ENCODE measurements at places on chromosomes 5 and 9.

DNA sequence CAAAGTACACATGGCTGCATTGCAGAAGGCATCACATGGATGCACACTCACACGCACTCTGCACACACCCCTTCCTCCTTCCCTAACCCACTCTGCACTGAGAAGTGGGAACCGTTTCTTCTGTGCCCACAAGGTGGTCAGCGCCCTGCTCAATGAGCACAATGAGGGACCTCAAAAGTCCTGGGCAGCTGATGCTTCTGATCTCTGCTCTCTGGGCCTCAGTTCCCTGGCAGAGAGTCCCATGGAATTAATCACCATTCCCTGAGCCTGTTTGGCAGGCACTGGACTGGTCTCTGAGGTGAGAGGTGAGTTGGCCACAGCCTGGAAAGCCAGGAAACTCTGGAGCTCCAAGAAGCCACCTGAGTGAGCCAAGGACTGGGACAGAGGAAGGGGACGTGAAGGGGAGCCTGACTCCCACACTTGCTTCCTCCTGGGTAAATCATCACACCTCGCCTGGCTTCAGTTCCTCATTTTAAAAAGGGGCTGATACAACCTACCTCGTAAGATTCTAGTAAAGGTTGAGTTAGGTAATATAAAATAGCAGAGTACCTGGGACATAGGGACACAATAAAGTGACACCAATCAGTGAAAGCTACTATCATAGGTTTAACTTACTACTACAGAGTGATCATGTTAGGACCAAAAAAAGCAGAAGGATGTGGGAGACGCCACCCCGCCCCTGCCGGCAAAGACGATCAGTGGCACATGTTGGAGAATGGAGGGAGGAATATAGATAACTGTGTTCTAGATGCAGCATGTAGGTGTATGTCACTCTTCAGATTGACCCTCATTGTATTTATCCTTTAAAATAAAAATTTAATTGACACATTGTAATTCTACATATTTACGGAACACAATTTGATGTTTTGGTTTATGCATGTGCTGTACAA is 21.1 kb upstream of the IGFBPL1 start:
- H3K4me3 ChIP-seq = no peak overlapping the region
- H3K27ac ChIP-seq = no peak overlapping the region
- H3K36me3 ChIP-seq = no peaks in the 10 kb centered on the region
- no peak for DNase-seq
- peaks cover 5% of the 10 kb centered on the region for H3K27me3 ChIP-seq

GRCh38 chr5:167631191-167631590 is 660.3 kb upstream of the WWC1 start:
- H3K4me3 ChIP-seq = no peak overlapping the region
- H3K27me3 ChIP-seq = no peaks in the 10 kb centered on the region
- H3K36me3 ChIP-seq = no peaks in the 10 kb centered on the region

DNA sequence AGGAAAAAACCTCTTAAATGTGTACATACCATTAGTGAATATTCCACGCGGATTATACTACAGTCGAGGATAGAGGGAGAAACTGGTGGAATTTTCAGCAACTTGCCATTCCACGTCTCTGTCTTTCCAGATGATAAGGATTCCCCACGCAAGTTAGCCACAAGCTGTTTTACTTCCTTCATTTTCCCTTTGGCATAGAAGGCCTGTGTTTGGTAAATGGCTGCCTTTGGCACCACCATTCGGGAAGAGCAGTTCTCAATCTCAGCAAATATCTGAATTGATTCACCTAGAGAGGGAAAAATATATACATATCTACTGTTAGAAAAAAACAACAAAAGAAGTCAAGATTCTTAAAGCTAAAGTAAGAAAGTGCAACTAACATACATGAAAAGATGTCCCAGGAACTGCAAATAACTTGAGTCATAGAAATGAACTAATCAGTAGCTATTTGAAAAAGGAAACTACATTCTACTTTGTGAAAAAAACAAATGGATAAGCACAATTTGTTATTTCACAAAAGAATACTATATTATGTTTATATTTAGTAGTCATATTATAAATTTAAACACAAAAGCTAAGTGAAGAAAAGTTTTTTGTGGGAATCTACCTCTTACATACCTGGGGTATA is 8.1 kb downstream of the ARRDC3 start:
- no peak overlapping the region for H3K27ac ChIP-seq
- no peaks in the 10 kb centered on the region for H3K4me1 ChIP-seq
- H3K4me3 ChIP-seq = no peak overlapping the region
- no peak for DNase-seq

DNA sequence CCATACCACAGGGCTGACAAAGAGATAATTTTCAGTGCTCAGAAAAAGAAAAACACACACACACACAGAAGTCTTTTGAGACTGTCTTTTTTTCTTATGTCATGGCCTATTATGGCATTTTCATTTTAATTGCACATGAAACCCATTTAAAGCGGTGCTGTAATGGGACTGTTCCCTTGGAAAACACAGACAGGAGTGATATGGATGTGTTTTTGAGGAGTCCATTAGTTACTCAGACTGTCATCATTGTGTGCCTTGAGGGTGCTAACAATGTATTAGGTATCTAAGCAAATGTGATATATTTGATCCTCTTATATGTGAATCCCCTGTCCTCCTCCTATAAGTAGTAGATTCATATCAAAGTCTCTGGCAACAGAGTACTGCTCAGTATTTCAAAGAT is 642.0 kb upstream of the WWC1 start:
- DNase-seq = no peak
- no peaks in the 10 kb centered on the region for H3K4me1 ChIP-seq
- no peaks in the 10 kb centered on the region for H3K36me3 ChIP-seq
- no peak overlapping the region for H3K27ac ChIP-seq
- no peaks in the 10 kb centered on the region for H3K27me3 ChIP-seq
- H3K4me3 ChIP-seq = no peak overlapping the region

DNA sequence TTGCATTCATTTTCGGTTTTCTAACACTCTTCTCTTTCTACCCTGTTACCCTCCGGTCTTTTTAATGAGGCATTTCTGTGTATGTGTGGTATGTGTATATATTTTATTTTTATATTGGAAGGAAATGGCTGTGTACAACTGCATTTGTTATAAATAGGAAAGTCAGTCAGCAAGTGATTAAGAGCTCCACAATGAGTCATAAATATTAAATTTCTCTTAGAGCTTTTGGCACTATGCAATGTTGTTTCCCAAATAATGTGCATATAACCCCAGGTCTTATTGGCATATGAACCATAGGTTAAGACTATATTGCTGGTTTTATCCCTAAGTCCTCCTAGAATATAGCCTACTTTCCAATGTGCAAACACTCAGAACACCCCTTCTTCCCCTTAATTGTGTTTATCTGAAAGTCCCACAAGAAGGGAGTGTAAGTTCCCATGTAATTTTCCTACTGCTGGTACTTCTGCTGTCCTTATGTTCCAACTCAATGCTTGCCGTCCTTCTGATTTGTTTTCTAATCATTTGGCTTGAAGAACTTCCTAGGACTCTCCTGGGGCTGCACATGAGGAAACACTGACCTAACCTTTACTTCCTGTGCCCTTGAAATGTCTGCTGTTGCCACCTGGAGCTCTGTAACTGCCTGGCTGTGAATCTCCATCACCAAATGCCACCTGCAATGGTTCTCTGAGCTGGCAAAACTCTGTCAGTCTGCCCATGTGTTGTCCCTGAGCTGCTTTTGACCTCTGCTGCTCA is 65.5 kb upstream of the PCSK5 start:
- no peak for DNase-seq
- H3K36me3 ChIP-seq = no peaks in the 10 kb centered on the region
- no peak overlapping the region for H3K27ac ChIP-seq
- no peaks in the 10 kb centered on the region for H3K4me1 ChIP-seq
- no peaks in the 10 kb centered on the region for H3K27me3 ChIP-seq
